ENCODE measurements at places on chromosomes 11 and 22.

- no peak for DNase-seq
These were observed 167.6 kb upstream of the SESN3 start for GRCh38 chr11:95398437-95399112.

- DNase-seq, result no peak
These were observed 10.6 kb upstream of the CARD10 start for GRCh38 chr22:37529652-37530345.

GRCh38 chr11:119755356-119756071 lies 26.5 kb upstream of the NECTIN1 start:
- DNase-seq, result no peak

DNA sequence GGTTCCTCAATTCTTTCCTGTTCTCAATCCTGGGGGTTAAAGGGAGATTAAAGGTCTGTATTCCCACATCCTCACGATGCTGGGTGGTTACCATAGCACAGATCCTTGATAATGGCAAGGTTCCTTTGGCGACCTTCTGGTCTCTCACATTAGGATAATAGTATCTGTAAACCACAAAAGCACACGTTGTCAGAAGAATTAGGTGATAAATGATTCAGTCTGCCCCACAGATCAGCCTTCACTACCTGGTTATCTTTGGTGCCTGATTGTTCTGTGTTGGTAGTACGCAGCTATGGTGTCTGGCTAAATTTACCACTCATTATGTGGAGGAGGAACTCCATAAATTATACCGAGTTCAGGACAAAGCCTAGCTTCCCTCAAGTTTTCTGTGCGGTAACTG lies 78.4 kb downstream of the C2CD3 start:
- no peak for DNase-seq

- DNase-seq, result no peak
These were observed 43.8 kb downstream of the TRIOBP start for GRCh38 chr22:37740455-37741311.

DNA sequence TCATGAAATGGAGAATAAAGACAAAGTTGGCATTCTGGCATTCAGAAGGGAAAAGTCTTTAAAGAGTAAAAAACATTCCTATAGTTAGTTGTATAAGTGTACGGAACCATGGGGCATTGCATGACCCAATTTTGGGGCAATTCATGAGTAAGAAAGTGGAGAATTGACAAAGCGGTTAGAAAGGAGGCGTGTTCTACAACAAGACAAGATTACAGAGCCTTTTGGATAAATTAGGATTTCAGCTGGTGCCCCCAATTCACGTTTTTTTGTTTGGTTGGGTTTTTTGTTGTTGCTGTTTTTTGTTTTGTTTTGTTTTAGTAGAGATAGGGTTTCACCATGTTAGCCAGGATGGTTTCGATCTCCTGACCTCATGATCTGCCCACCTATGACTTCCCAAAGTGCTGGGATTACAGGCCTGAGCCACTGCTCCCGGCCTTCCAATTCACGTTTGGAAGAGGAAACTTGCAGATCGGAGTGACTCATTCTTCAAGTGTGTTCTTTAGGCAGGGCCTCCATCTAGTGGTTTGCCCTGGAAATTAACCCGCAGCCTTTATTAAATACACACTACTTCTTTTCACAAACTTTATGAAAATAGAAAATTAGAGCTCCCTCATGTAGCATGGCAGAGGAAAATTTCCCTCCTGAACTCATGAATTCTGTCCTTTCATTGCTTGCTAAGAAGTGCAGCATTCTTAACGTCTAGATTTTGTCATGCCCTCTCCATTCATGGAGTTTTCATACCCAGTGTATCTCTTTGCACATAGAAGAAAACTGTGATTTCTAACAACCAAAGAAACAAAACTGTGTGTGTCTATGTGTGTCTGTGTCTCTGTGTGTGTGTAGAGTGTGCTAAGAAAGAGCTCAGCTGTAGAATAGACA lies 118.1 kb downstream of the BBOX1 start:
- DNase-seq, result no peak
